ENCODE measurements at places on chromosomes 7 and 10.

- no peak for DNase-seq
Observed at GRCh38 chr10:49243610-49244283, 55.2 kb upstream of the C10orf71 start.

- no peak for DNase-seq
Observed at GRCh38 chr7:32298408-32299132, 191.6 kb downstream of the LSM5 start.

GRCh38 chr10:99084161-99084560 lies 151.5 kb downstream of the HPSE2 start:
- no peak for DNase-seq

GRCh38 chr7:148695953-148696352 lies 2.8 kb upstream of the CUL1 start:
- no peak for DNase-seq

- no peak for DNase-seq
Observed at GRCh38 chr10:100510533-100511308, 8.9 kb downstream of the SEC31B start.

DNA sequence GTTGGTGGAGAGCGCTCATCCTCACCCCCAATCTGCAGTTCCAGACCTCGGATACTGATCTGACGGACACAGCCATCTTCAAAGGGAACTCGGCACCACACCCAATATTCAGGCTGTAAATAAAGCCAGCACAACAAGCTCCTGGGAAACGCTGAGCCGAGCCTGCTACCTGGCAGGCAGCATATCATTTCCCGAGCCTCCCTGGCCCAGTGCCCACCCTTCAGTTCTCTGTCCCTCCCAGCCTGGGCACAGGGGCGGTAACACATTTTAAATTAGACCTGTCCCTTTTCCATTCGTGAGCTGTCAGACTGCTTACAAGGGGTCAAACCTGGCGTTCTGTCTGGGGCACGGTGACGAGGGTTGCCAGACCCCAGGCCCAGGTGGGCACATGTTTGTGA lies 250.5 kb downstream of the ARHGAP12 start:
- DNase-seq: no peak

- DNase-seq: no peak
Observed at GRCh38 chr10:84783386-84783785, 455.0 kb downstream of the CCSER2 start.

- no peak for DNase-seq
Observed at GRCh38 chr10:71223347-71224058, 11.1 kb downstream of the UNC5B start.

- no peak for DNase-seq
Observed at GRCh38 chr10:1549591-1550290, 187.6 kb downstream of the ADARB2 start.

GRCh38 chr7:2024567-2024918 lies 208.2 kb downstream of the MAD1L1 start:
- DNase-seq: no peak

DNA sequence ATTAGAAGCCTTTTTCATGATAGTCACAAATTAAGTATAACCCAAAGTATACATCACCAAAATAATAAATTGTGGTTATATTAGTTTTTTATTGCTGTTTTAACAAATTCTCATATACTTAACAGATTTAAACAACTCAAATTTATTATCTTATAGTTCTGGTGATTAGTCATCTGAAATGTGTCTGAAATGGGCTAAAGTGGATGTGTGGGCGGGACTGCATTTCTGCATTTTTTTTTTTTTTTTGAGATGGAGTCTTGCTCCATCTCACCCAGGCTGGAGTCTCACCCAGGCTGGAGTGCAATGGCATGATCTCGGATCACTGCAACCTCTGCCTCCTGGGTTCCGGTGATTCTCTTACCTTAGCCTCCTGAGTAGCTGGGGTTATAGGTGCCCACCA lies 891.5 kb upstream of the CELF2 start:
- DNase-seq: no peak

DNA sequence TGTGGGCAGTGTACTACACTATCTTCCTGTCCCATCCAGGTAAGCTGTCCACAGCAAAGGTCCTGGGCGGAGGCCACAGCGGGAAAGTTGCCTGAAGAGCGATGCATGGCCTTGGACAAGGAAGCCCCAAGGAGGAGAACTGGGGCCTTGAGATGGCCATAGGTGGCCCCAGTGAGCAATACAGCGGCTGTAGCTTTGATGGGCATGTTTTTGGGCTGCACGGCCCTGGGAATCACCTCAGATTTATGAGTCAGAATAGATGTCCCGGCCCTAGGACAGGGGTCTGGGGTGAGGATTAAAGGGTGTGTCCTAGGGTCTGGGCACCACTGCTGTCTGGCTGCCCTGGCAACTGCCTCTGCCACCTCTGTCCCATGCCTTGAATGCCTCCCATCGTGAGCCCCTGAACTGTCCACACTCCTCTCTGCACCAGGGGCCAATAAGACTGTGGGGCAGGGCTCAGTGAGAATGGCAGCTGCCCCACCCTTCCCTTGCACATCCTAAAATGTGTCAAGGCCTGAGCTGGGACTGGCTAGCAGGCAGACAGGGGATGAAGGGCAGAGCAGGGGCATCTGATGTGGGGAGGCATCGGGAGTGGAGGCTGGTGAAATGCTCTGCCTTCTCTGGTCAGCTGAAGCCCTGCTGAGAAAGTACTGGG lies 9.4 kb upstream of the IRF5 start:
- no peak for DNase-seq

DNA sequence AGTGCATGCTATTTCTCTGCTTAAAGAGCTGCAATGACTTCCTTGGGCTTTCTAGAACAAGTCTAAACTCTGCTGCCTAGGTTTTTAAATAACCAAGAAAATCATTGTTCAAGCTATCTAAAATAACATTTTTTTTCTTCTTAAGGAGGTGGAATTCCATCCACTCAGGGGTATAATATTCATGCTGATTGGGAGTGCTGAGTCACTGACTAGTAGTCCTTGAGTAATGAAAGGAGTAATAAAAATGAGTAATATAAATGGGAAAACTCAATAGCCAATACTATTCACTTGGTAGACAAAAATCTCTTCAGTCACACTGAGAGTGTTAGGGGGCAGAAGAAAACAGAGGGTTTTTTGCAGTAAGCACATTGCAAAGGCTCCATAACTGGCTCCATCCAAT lies 72.0 kb downstream of the GFRA1 start:
- DNase-seq: no peak

GRCh38 chr7:157432957-157433576 lies 96.3 kb downstream of the DNAJB6 start:
- DNase-seq: no peak

DNA sequence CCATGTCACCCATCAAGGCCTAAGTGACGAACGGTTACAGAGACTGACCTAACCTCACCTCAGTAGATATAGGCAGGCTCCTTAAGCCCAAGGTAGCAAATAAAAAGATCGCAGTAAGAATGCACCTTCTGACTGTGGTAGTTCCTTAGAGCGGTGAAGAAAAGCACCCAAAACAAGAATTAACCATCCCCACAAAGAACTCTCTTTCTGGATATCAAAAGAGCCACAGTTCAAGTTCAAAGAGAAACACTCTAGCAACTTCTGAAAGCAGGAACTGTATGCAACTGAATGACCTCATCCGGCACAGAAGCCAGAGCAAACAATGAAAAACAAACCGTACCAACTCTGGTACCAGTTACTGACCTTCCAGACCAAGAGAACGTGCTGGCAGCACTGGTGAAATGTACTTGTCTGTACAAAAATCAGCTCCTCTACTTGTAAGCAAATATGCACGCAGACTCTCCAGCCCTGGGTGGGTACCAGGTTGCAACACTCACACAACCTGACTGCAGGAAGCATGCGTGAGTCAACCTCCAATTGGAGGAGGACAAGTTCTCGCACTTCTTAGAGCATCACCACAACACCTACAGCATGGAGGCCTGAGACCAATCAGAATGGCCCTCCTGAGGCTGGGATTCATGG lies 202.7 kb downstream of the FAM107B start:
- DNase-seq: no peak

DNA sequence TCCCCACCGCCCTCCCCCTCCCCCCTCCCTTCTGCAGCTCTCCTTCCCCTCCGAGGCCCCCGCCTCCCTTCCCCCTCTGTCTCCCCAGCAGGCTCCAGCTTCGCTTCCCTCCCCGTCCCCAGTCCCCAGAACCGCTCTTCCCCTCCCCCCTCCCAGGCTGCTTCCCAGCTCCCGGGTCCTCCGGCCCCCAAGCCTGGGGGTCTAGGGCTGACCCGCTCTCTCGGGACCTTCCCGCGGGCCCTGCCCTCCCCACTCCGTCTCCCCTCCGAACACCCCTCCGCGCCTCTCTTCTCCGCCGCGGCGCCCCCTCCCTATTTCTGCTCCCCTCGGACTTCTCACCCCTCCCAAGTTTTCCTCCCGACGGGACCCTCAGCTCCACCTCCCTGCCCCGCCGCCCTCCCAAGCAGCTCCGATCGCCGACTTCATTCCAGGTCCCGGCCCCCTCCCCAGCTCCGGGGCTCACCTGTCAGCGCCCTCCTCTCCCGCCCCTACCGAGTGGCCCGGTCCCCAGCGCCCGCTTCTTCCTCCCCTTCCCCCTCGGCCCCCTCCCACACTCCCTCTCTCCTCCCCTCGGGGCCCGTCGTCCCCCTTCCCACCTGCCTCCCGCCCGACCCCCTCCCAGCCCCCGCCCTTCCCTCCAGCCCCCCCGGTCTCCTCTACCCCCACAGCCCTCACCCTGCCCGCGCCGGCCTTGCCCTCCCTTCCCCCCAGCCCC lies 990 bp downstream of the ZNF467 start:
- DNase-seq: no peak

- no peak for DNase-seq
Observed at GRCh38 chr10:35693800-35694199, 51.7 kb upstream of the FZD8 start.

DNA sequence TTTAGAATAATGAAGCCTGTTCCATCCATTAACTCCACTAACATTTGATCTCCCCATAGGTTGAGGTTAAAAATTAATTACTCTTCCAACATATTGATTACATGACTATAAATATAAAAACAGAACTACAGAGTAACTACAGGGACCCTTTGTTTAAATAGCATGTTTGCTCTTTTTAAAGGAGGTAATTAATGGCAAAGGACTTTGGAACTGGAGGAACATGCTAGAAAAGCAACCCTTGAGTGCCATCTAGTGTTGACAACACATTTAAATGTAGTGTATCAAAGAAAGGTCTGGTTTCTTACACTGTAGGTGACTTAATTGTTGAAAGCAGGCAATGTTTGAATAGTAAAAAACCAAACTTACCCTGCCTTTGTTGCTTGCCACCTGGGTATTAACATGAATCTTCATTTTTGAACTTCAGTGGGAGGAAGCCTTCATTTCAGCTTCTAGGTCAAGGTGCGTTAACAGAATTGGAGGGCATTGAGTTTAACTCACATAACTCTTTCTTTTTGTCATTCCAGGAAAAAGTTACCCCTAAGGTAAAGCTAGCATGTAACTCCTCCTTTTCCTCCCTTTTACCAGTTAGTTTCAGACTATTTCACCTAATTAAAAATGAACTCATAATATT lies 52.6 kb upstream of the CAPZA2 start:
- DNase-seq: no peak

GRCh38 chr10:88091490-88092061 lies 228.2 kb downstream of the PTEN start:
- no peak for DNase-seq

- no peak for DNase-seq
Observed at GRCh38 chr7:85713171-85713570, 526.3 kb upstream of the SEMA3D start.

DNA sequence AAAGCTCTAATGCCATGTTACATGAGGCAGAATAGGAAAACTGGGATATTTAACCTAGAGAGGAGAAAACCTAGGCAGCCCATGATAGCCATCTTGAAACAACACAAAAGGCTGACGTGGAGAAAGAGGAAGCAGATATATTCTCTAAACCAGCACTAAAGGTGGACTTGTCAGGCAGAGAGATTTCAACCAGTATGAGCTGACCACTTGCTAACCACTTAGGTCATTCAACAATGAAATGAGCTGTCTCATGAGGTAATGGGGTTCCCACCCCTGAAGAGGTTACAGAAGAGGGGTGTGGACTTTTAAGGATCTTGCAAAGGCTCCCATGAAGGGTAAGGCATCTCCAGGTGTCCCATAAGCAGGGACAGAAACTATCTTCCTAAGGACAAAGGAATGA lies 26.8 kb upstream of the EGR2 start:
- no peak for DNase-seq

DNA sequence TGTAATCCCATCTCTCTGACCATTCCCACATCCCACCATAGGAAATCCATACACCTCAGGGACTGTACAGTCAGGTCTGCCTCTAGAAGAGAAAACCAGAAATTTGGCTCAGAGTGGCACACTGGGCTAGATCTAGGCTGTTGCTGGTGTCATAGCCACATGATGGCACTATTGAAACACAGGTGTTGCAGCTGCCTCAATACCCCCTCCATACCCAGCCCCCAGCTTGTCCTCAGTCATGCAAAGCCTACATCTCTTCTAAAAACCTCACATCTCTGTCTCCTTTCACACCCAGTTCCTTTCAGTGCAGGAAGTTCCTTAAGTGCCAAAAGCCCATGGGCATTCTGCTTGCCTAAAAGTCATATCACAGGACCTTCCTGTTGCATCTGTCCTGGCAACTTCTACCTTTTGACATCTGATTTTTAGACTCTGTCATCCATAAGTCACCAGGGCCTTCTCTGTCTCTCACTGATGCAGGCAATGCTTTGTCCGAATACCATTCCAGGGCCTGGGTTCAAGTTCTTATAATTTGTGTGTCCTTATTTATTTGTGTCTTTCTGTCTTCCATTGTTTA lies 27.0 kb upstream of the HIBADH start:
- DNase-seq: no peak

DNA sequence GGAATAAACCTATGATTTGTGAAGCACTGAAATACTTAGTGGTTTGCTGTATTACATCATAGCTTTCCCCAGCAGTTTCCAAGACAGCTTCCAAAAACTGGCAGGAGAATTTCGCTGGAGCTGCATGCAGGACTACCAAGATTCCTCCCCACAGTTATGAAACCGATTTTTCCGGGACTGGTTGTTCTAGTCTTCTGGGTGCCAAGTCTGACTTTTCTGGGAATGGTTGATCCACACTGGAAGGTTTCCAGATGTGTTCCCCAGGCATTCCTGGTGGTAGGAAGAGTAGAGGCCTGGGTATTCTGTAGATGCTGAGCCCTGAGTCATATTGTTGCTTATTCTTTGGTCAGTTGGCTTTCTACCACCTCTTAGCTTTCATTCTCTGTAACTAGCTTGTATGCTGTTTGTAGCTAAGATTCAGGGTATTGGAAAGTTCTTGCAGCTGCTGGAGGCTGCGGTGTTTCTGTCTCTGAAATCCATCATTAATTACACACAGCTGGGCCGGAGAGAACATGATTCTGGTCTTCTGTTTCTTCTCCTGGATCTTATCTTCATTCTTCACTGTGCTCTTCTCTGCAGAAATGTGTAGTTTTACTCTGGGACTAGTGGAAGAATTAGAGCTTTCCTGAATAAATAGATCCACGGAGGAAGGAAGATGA lies 6.3 kb downstream of the ABCC2 start:
- no peak for DNase-seq

GRCh38 chr10:18021725-18022480 lies 70.2 kb downstream of the SLC39A12 start:
- no peak for DNase-seq

GRCh38 chr7:138248609-138249008 lies 172.3 kb downstream of the AKR1D1 start:
- DNase-seq: no peak

Data from cortex of kidney (tissue), 1 donor.